Activated naive CD4-positive, alpha-beta T cell treated with anti-CD3 and anti-CD28 coated beads for 36 hours (primary cell): ENCODE measurements at places on chromosomes 2 and 18. TPM values are rescaled to one million over a fixed set of nuclear protein-coding genes. Genes with fewer than 3 reads are reported as not detected.
A peak's percentile ranks its signal among the peaks of the same experiment; 100 is the strongest.

- DNase-seq, result no peak
Measured at GRCh38 chr18:76521417-76522121, 26.5 kb upstream of the ZNF516 start.

- no peak for DNase-seq
Measured at GRCh38 chr2:238509903-238510302, 83.2 kb downstream of the ASB1 start.

Gene ABHD1
- 0.19 TPM for total RNA-seq

DNA sequence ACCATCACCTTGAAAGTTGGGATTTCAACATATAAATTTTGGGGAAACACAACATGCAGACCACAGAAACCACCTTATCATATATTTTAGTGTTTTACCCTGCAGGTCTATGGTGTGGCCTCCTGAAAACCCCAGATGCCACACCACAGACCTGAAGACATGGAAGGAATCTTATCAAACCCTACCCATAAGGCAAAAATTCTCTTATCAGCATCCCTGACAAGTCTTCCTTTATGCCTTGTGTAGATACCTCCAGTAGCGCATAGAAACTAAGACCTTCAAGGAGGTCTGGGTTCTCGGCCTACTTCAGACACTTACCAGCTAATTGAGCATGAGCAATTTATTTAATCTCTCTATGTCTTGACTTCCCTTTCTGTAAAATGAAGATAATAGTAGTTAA is 59.1 kb upstream of the SLC14A2 start:
- no peak for DNase-seq

DNA sequence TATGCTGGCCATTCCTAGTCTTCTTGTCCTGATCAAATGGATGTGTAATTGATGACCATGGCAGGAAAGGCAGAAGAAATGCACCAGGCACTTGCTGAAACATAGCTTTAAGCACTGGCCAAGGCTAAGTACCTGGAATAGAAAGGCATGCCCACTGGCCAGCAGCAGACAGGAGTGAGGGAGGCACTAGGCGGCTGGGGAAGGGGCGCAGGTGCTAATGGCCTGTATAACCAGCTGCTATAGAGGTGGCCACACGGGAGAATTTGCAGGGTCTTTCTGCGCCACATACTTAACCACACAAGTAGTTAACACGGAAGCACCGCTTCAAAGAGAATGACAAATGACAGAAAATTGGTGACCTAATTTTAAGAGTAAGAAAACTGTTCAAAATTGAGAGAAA is 66.3 kb upstream of the CHRNA1 start:
- DNase-seq, result no peak

DNA sequence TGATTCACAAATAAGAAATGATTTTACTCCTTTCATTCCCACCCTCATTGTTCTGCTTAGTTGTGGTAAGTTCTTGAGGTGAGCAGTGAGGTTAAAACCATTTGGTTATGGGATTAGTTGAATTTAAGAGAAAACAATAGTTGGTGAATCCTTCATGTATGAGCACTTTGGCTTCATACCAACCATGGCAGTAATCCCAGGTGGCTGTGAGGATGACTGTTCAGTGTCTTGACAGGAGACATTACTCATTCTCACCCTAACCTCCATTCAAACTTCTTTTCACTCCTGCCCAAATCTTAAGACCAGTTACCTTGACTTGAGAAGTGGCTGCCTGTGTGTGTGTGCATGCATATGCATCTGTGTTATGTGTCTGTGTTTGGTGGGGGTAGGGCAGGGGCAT is 143.1 kb downstream of the SETBP1 start:
- peak; percentile 16 for DNase-seq

- no peak for DNase-seq
Measured at GRCh38 chr2:172965433-172966212, 110.0 kb upstream of the MAP3K20 start.

Gene HOXD1
- not detected for total RNA-seq
